Substantia nigra (tissue), 51 donors: ENCODE measurements at places on chromosomes 7 and 10.

DNA sequence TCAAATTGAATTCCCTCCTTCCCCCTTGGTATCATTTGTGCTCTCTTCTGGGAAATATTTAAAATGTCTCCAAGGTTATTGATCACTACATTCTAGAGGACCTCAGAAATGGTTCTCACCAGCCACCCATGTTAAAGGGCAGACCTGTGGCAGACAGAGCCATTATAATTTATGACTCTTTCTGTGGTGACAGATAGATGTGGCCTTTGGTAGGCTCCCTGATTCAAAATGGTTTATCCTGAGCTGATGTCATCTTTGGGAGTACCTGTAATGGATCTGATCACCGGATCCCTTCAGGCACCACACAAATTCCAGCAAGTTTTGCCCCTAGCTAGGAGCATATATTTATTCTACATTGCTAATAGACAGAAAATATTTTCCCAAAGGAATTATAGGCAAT lies 267.5 kb downstream of the SDK1 start:
- no peak for DNase-seq

DNA sequence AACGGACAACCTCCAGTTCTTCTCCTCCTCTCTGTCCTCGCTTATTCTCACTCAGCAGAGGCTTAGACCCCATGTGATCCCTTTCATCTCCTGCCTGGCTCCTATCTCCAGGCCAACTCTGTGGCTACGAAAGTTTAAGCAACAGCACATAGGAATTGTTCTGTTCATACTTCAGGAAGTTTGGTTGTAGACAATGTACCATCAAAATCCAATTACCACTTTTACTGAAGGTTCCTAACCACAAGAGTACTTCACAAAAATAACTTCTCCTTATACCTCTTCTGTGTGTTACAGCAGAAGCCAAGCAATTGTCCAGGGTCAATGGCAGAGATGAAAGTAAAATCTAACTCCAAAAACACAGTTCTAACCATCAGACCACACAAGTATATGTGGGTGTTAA lies 80.0 kb downstream of the SLC25A13 start:
- DNase-seq, result no peak

DNA sequence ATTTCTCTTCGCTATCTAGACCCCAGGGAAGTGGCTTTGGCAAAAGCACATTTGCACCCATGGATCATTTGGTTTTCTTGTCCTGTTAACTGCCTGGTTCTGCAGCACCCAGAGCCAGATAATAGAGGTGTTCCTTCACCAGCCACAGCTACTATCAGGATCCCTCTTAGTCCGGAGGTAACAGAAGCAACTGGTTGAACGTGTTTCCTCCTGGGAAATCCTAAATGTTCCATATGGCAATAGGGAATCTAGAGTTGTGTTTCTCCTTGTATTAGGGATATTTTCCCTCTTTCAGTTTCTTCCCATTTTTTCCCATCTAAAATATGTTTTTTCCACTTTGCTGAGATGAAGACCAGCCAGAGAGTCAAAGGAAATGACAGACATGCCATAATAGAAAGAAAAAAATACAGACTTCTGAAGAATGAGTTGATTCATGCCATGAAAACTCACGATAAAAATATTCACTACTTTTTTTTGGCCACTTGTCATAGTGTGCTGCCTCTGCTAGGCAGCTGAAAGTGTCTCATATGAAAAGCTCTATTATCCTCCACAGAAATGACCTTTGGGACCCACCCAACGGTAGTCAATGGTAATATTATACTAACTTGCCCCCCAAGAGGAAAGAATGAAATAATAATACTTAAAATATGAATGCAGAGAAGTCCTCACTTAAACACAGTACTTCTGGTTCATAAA lies 472.8 kb downstream of the KCNMA1 start:
- no peak for DNase-seq

- DNase-seq, result no peak
Measured at GRCh38 chr7:12800486-12800885, 113.1 kb downstream of the ARL4A start.

- DNase-seq, result no peak
Measured at GRCh38 chr7:155583636-155584035, 37.3 kb upstream of the CNPY1 start.

GRCh38 chr10:90197766-90198165 lies 496.4 kb downstream of the KIF20B start:
- no peak for DNase-seq
